ENCODE measurements at places on chromosomes 6 and 20. TPM values are rescaled to one million over a fixed set of nuclear protein-coding genes. Genes with fewer than 3 reads are reported as not detected.
A peak's percentile ranks its signal among the peaks of the same experiment; 100 is the strongest.

- DNase-seq = no peak
Observed at GRCh38 chr6:43386492-43386891, 17.0 kb upstream of the ZNF318 start.

DNA sequence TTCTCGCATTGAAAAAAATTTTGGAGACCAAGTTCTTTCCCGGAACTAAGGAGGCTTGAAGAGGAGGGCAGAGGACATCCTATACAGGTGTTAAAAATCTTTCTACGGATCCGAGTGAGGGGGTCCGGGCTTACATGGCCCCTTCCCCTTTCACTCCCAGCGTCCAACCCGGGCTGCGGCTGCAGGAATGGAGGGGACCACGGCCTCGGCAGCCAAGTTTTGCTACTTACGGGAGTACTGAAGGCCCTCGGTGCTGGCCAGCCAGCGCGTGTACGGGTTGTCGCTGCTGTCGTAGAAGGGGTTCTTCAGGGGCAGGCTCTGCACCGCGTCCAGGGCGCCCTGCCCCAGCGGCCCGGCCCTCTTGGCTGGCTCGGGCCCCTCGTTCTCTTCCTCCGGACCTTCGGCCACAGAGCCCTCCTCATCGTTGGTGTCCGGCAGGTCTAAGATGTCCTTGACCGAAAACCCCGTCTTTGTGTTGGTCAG lies 642 bp downstream of the NKX2-2 start:
- no peak for DNase-seq

DNA sequence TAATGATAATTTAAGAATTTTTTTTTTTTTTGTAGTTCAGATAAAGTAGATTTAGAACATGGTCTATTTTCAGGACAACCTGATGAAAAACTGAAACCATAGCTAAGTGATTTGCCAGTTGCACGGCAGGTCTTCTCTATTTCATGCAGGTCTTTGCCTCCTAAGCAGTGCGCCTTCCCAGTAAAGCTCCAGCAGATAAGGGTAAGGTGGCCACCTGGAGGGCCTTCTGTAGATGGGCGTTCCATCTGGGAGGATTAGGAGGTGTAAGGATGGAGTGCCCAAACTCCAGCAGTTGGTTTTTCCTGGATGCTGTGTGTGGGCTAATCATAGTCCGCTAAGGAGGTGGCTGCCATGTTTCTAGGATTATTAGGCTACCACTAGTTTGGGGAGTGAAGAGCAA lies 107.1 kb downstream of the ARID1B start:
- no peak for DNase-seq

CCN6 gene
- total RNA-seq = not detected

RSPH9 gene
- total RNA-seq = not detected

DNA sequence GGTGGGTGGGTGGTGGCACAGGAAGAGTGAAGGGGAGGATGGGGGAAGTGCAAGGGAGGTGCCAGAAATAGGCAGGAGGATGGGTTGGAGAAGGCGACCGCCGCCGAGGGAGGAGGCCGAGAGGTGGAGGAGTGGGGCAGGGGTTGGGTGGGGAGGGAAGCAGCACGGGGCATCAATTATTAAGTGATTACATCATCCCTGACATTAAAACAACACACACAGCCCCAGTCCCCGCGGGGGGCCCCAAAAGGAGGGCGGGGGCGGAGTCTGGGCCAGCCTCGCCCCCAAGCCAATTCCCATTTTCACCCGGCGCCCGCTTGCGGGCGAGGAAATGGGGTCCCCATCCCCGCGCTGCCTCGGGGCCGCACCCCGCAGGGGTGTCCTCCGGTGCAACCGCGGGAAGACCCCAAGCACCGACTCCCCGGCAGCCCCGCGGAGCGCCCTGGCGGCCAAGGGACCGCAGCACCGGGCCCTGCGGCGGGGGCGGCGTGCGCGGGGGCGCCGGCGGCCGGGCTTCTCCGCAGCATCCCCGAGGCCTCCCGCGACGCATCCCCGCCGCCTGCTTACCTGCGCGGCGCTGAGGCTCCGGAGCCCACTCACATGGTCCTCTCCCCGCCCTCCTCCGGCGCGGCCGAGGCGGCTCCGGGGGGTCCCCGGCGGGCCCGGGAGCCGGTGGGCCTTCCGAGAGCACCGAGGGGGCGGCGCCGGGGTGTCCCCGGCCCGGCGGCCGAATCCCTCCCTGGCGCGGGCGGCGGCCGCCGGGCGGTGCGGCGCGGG lies 663 bp downstream of the FYN start:
- DNase-seq = peak; percentile 52

GRCh38 chr6:168037242-168037641 lies 39.8 kb downstream of the KIF25 start:
- no peak for DNase-seq

- no peak for DNase-seq
Observed at GRCh38 chr6:130047088-130047995, 29.0 kb downstream of the L3MBTL3 start.

PLA2G7 gene
- not detected for total RNA-seq

- DNase-seq = no peak
Observed at GRCh38 chr20:3226093-3226492, 12.9 kb downstream of the SLC4A11 start.

EDN1 gene
- not detected for total RNA-seq

DNA sequence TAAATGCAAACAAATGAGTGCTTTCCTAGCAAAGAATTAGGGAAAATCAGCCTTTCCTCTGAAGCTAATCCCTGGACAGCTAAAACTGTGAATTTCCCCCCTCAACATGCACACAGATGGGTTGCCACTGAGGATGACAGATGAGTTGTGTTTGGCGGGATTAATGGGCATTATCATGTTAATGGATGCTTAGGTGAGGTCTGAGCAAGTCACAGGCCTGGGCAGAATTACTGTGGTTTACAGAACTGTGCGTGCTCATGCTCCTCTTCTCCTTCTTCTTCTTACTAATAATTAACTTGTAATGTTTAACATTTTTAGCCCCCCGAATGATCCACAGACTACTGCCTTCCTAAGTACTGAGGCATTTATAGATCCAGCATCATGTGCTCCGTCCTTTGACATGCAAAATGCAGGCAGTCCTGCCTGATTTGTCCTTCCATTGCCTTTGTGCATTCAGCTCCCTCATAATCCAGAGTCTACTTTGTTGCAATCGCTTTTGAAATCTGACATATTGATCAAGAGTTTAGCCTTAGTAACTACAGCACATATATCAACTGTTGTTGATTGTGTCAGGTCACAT lies 753.4 kb upstream of the MMS22L start:
- no peak for DNase-seq

SRF gene
- total RNA-seq = 23.1 TPM

DNA sequence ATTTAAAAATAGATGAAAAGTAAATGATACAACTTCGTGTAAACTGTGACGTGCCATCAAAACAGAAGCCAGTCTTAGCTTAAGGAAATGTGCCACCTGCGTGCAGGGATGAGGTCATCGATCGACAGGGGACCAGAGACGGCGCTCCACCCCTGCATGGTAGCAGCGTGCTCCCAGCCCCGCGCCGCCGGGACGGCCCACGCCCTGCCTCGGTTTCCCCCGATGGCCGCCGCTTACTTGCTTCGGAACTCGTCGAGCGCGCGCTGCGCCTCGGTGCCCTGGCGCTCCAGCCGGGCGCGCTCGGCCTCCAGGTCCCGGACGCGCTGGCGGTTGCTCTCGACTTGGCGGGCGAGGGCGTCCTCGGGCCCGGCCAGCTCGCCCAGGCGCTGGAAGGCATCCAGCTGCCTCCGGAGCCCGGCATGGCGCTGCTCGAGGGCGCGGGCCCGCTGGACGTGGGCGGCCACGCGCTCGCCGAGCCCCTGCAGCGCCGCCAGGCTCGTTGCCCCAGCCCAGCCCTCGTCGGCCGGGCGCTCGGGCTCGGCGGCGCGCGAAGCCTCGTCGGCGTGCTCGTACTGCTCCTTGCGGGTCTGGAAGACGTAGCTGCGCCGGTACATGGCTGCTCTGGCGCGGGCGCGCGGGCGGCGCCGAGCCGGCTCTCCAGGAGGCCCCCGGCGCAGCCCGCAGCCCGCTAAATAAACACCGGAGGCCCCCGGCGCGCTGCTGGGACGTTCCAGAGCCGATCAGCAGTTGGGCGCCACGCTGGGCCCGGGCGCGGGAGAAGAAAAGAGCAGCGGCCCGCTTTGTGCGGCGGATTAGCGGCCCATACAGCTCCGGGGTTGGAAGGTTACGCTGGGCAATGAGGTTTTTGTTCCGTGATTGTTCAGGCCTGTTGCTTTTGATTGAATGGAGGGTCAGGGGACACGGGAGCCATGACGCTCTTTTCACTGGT lies at the start of gene BFSP1:
BFSP1 (minus strand) TSS at position 664 of the 949 bp plus-strand sequence; CDS start at position 614, 50 bp downstream.
- peak; percentile 13 for DNase-seq

Measured in OCI-LY7 (cell line).